CD4-positive, alpha-beta T cell treated with Interleukin-6 for 4 hours (primary cell): ENCODE measurements at places on chromosomes 11 and 22.

DNA sequence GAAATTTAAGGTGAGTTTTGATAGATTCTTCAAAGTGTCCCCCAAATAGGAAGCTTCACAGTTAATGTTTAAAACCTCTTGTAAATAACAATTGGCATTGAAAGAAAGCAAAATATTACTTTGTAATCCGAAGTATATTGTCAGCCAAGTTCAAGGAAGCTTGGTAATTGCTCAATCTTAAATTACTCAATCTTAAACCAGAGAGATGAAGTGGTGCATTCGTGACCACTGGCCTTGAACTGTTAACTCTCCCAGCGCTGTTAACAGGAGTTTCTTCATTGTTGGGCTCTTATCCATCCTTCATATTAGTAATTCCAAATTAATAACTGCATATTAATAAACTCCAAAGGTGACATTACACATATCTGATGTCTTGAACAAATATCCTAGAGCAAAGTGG, 20.6 kb upstream of the FDX1 start:
- no peak for DNase-seq

GRCh38 chr11:26043665-26044064, 288.3 kb upstream of the ANO3 start:
- no peak for DNase-seq

DNA sequence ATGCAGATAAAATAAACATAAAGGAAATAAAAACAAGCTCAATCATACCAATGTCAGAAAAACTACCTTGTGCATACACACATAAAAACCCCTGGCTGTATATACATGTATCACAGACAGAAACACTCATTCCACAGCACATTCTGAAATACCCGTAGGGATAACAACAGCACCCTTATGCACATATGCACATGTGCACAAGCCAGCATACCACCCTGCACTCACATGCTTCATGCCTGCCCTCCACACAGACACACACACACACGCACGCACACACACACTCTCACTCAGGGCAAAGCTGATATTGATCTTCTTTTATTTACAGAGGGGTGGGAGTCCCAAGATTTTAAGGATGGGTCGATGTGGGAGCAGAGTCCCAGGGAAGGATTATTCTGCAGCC, 92.1 kb downstream of the CSNK2A3 start:
- DNase-seq: no peak

DNA sequence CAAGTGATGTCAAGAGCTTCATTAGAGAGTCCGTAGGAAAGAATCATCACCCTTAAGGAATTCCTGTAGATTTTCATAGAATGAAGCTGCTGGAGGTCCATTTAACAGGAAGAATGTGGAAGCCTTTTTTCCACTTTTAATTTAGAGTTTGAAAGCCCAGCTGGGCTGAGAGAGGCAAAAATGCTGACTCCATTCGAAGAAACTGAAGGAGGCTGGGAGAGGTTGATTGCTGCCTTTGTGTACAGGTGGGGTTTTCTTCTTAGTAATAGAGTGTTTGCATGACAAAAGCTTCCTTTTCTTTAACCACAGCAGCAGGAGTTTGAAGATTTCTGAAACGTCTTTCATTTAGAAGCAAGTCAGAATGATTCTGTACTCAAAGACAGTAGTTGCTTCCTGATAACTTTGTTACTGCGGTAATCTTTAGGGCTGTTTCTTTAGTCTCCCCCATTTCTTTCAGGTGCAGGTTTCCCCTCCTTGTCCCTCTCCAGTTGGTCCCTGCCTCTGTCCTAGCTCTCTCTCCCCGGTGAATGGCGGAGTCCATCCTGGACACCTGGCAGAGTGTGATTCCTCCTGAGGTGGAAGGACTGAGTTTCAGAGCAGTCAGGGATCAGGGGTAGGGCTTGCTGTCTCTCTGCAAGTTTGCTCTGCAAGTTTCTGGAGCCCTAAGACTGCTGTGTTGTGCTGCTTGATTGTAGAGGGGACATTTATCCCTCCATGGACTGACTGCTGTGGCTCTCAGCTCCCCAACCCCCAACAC, 166.2 kb downstream of the LDLRAD3 start:
- no peak for DNase-seq
